ENCODE measurements at places on chromosomes 12 and 14. TPM values are rescaled to one million over a fixed set of nuclear protein-coding genes. Genes with fewer than 3 reads are reported as not detected.

The OR4K14 gene
- total RNA-seq = not detected

- H3K4me1 ChIP-seq = no peaks in the 10 kb centered on the region
- no peaks in the 10 kb centered on the region for H3K36me3 ChIP-seq
- H3K4me3 ChIP-seq = no peak overlapping the region
- H3K27ac ChIP-seq = no peak overlapping the region
- peak; percentile 55 for DNase-seq
- no peaks in the 10 kb centered on the region for H3K27me3 ChIP-seq
Measured at GRCh38 chr12:113895176-113895575, 70.9 kb downstream of the RBM19 start.

DNA sequence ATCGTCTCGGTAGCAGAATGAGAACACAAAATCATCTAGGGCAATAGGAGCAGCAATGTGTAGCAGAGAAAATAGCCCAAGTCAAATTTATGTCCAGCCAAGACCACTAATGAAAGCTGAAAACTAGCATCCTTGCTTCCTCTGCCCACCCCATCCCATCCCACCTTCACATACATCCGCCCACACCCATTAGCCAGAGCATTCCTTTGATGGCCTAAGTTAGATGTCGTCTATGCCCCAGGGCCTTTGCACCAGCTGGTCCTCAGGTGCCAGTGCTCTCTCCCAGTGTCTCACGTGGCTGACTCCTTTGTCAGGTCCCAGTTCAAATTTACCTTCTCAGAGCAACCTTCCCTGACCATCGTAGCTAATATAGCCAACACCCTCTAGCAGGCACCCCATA, 17.8 kb upstream of the PPP2R5C start:
- H3K4me1 ChIP-seq = peaks cover 7% of the 10 kb centered on the region
- H3K27ac ChIP-seq = no peak overlapping the region
- H3K36me3 ChIP-seq = peaks cover 8% of the 10 kb centered on the region
- DNase-seq = no peak
- H3K27me3 ChIP-seq = peaks cover 11% of the 10 kb centered on the region
- H3K4me3 ChIP-seq = no peak overlapping the region

GRCh38 chr12:2297004-2297403, 244.2 kb downstream of the CACNA1C start:
- H3K27me3 ChIP-seq = peaks cover 14% of the 10 kb centered on the region
- peaks cover 5% of the 10 kb centered on the region for H3K4me1 ChIP-seq
- H3K4me3 ChIP-seq = no peak overlapping the region
- H3K27ac ChIP-seq = no peak overlapping the region
- no peaks in the 10 kb centered on the region for H3K36me3 ChIP-seq

GRCh38 chr12:102948941-102949352, 8.5 kb upstream of the ASCL1 start:
- no peak overlapping the region for H3K27ac ChIP-seq
- H3K27me3 ChIP-seq = peaks cover 37% of the 10 kb centered on the region
- DNase-seq = no peak
- H3K36me3 ChIP-seq = no peaks in the 10 kb centered on the region
- H3K4me3 ChIP-seq = no peak overlapping the region

- H3K27me3 ChIP-seq = no peaks in the 10 kb centered on the region
- no peaks in the 10 kb centered on the region for H3K36me3 ChIP-seq
- H3K4me3 ChIP-seq = peak overlapping the region; percentile 96
Measured at GRCh38 chr14:49972823-49973222, 79.9 kb downstream of the ARF6 start.

GRCh38 chr14:44767646-44768173, 194.0 kb downstream of the KLHL28 start:
- no peak overlapping the region for H3K27ac ChIP-seq
- no peak overlapping the region for H3K4me3 ChIP-seq
- no peak for DNase-seq
- H3K4me1 ChIP-seq = no peaks in the 10 kb centered on the region

DNA sequence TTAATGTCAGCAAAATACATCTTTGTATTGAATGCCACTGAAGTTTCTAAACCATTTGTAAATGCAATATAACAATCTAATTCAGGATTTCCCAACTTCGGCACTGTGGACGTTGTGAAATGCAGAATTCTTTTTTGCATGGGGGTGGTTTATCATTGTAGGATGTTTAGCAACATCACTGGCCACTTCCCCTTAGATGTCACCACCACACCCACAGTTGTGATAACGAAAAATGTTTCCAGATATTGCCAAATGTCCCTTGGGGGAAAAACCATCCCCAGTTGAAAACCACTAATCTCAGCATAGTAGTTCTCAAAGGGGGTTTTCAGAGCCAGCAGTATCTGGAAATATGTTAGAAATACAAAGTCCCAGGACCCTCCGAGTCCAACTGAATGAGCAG, 203.3 kb downstream of the NAV3 start:
- H3K4me1 ChIP-seq = no peaks in the 10 kb centered on the region
- DNase-seq = no peak
- peaks cover 6% of the 10 kb centered on the region for H3K36me3 ChIP-seq
- no peak overlapping the region for H3K27ac ChIP-seq

Measured in natural killer cell treated with Interleukin-12 subunit alpha and Interleukin-12 subunit beta and Interleukin-15 and Interleukin-18, amount 100 ng/mL, for 72 hours (primary cell).